Aortic smooth muscle cell (primary cell): ENCODE measurements at places on chromosomes 4 and X. TPM values are rescaled to one million over a fixed set of nuclear protein-coding genes. Genes with fewer than 3 reads are reported as not detected.

DNAAF6 gene
- not detected in 2 replicates for total RNA-seq

MAGEE1 gene
- total RNA-seq, result 2.1 TPM in 2 replicates

SLC25A53 gene
- 10.6 and 19.9 TPM in 2 replicates for total RNA-seq

ANKRD50 gene
- 28.0 and 42.7 TPM in 2 replicates for total RNA-seq

FATE1 gene
- not detected in 2 replicates for total RNA-seq

ODAM gene
- total RNA-seq, result not detected in 2 replicates

NLGN3 gene
- total RNA-seq, result 0.13 and 0.37 TPM in 2 replicates

SPARCL1 gene
- 0.13 and 0.19 TPM in 2 replicates for total RNA-seq

RTL5 gene
- 3.7 and 5.6 TPM in 2 replicates for total RNA-seq

PRKG2 gene
- total RNA-seq, result 0.56 and 0.79 TPM in 2 replicates

CCDC160 gene
- total RNA-seq, result not detected in 2 replicates

FREM3 gene
- total RNA-seq, result 0.40 and 0.44 TPM in 2 replicates

SOD3 gene
- 129 and 136 TPM in 2 replicates for total RNA-seq

SLC6A14 gene
- total RNA-seq, result not detected in 2 replicates

H2BW1 gene
- not detected in 2 replicates for total RNA-seq

HSFX1 gene
- total RNA-seq, result 0.66 and 0.75 TPM in 2 replicates

MORC4 gene
- 31.8 and 33.8 TPM in 2 replicates for total RNA-seq

ASMT gene
- total RNA-seq, result not detected in 2 replicates

PAGE2 gene
- not detected in 2 replicates for total RNA-seq

KIAA1210 gene
- total RNA-seq, result not detected in 2 replicates

DGKK gene
- total RNA-seq, result not detected in 2 replicates

NOCT gene
- total RNA-seq, result 16.3 and 19.3 TPM in 2 replicates

OR13H1 gene
- not detected in 2 replicates for total RNA-seq

GYPA gene
- total RNA-seq, result not detected in 2 replicates

SERTM2 gene
- not detected in 2 replicates for total RNA-seq

MAGEC1 gene
- total RNA-seq, result not detected in 2 replicates

TMEM150C gene
- total RNA-seq, result 0.06 and 0.53 TPM in 2 replicates

DCLK2 gene
- 3.6 and 3.8 TPM in 2 replicates for total RNA-seq

FHIP1A gene
- total RNA-seq, result under 0.01 TPM in 1 of 2 replicates, not detected in the other

TMEM164 gene
- total RNA-seq, result 6.3 and 6.7 TPM in 2 replicates

EGF gene
- total RNA-seq, result 0.06 and 0.13 TPM in 2 replicates

AWAT2 gene
- 0.06 and 0.13 TPM in 2 replicates for total RNA-seq

SLC10A4 gene
- under 0.01 and 0.06 TPM in 2 replicates for total RNA-seq

AKAP14 gene
- total RNA-seq, result not detected in 2 replicates

TEX13C gene
- total RNA-seq, result not detected in 2 replicates

TAPT1 gene
- 15.9 and 20.0 TPM in 2 replicates for total RNA-seq

TLR7 gene
- not detected in 2 replicates for total RNA-seq

CCKAR gene
- 0.13 TPM in 1 of 2 replicates, not detected in the other for total RNA-seq

TEX13B gene
- not detected in 2 replicates for total RNA-seq

FGFBP2 gene
- not detected in 2 replicates for total RNA-seq

ABLIM2 gene
- 3.0 and 4.2 TPM in 2 replicates for total RNA-seq

CDX4 gene
- not detected in 2 replicates for total RNA-seq

TMSB15A gene
- total RNA-seq, result 4.9 and 6.3 TPM in 2 replicates

IL21 gene
- not detected in 2 replicates for total RNA-seq

GABRB1 gene
- 3.3 and 5.8 TPM in 2 replicates for total RNA-seq

TMPRSS11F gene
- total RNA-seq, result not detected in 2 replicates

STATH gene
- not detected in 2 replicates for total RNA-seq

FAM9B gene
- not detected in 2 replicates for total RNA-seq

ACE2 gene
- 0.12 and 0.40 TPM in 2 replicates for total RNA-seq

PPEF1 gene
- under 0.01 TPM in 1 of 2 replicates, not detected in the other for total RNA-seq

MAOB gene
- 0.13 and 0.19 TPM in 2 replicates for total RNA-seq

CYLC1 gene
- total RNA-seq, result not detected in 2 replicates

FMR1NB gene
- total RNA-seq, result not detected in 2 replicates

TMSB15B gene
- 1.6 and 1.8 TPM in 2 replicates for total RNA-seq

MAP9 gene
- 22.1 and 22.3 TPM in 2 replicates for total RNA-seq

HAND2 gene
- 37.4 and 48.7 TPM in 2 replicates for total RNA-seq

PLAC1 gene
- not detected in 2 replicates for total RNA-seq

MTMR8 gene
- total RNA-seq, result 0.87 and 1.1 TPM in 2 replicates

USP26 gene
- not detected in 2 replicates for total RNA-seq
